ENCODE measurements at places on chromosomes 1 and 21. TPM values are rescaled to one million over a fixed set of nuclear protein-coding genes. Genes with fewer than 3 reads are reported as not detected.

- H3K27ac ChIP-seq, result no peak overlapping the region
- no peak overlapping the region for H3K4me3 ChIP-seq
- no peaks in the 10 kb centered on the region for H3K4me1 ChIP-seq
- no peaks in the 10 kb centered on the region for H3K36me3 ChIP-seq
- DNase-seq, result no peak
Observed at GRCh38 chr21:27837936-27838335, 871.0 kb upstream of the ADAMTS5 start.

DNA sequence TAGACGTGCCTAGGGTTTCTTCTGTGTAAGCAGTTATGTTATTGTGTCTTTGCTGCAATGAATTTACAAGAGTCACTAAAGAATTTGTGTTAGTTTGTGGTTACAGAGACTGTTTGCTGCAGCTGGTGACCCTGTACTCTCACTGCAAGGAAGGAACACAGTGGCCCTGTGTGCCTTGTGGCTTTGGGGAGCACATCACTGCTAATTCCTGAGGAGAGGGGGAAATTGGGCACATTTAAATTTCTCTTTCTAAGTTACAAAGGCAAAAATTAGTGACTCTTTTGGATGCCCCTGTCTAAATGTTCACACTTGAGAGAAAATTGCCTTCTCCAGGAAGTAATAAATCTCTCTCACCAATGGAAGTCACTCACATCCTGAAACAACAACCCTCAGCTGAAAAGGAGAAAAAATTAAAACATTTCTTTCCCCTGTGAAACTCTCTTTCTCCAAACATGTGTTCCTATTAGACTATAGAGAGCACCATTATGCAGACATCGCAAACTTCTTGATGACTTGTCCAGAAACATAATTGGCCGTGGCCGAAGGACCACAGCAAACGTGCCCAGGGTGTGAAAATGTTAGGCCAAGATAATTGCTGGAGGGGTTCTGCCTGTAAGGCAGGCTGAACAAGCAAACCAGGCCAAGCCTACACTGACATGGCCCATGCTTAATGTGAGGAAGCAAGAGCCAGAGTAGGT lies 32.3 kb upstream of the SPAG17 start:
- H3K4me1 ChIP-seq, result no peaks in the 10 kb centered on the region
- no peaks in the 10 kb centered on the region for H3K27me3 ChIP-seq
- H3K4me3 ChIP-seq, result no peak overlapping the region

DNA sequence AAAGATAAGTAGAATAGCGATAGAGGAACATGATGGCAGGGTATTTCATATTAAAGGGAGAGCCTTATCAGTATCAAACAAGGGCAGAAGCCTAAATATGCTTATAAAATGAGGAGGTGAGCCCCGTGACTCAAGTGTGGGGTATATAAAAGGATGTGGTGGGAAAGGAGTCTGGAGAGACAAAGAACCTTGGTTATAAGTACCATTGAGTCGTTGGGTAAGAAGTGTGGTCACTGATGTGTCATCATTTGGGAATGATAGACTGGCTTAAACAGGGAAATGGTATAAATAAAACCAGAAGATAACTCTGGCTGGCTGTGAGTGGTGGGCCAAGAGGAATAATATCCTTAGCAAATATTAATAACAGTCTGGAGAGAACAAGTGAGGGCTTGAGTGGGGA lies 10.9 kb upstream of the CD5L start:
- no peaks in the 10 kb centered on the region for H3K27me3 ChIP-seq
- no peak overlapping the region for H3K27ac ChIP-seq
- DNase-seq, result no peak
- no peaks in the 10 kb centered on the region for H3K4me1 ChIP-seq

- no peaks in the 10 kb centered on the region for H3K4me1 ChIP-seq
- H3K36me3 ChIP-seq, result no peaks in the 10 kb centered on the region
- no peak overlapping the region for H3K27ac ChIP-seq
- no peak for DNase-seq
- no peak overlapping the region for H3K4me3 ChIP-seq
Observed at GRCh38 chr1:155514582-155515187, 47.9 kb downstream of the ASH1L start.

DNA sequence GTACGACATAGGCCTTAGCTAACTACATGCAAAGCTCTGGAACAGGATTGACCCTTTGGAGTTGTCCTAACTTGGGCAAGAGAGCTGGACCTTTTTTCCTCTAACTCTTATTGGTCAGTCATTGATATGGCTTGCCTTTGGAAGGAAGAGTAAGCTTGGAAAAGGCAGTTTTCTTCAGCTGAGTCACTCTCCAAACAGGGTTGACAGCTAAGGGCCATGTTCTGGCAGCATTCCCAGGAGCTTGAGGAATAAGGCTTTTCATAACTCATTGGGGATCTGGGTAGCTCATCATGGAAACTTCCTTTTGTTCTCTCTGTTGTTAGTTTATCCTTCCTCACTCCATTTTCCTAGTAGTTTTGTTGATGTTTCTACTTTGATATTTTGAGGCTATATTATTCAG lies 14.5 kb upstream of the ERRFI1 start:
- H3K4me3 ChIP-seq, result no peak overlapping the region
- H3K27me3 ChIP-seq, result no peaks in the 10 kb centered on the region
- H3K4me1 ChIP-seq, result no peaks in the 10 kb centered on the region
- no peak overlapping the region for H3K27ac ChIP-seq

DNA sequence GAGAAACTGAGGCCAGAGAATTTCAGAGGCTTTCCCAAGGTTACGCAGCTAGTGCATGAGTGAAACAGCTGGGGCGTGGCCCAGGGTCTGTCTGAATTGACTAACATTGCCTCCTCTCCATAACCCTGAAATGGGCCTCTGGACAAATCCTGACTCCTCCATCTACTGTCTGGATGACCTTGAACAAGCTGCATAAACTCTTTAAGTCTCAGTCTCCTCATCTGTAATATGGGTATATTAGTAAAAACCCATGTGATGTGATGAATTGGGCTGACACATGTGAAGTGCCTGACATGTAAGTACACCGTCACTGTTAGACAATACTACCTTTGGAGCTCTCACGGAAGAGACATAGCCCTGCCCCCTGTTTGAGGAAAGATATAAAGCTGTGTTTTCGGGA lies 12.3 kb upstream of the FGR start:
- H3K36me3 ChIP-seq, result no peaks in the 10 kb centered on the region
- no peak overlapping the region for H3K4me3 ChIP-seq
- peaks cover 10% of the 10 kb centered on the region for H3K4me1 ChIP-seq
- no peak for DNase-seq

DNA sequence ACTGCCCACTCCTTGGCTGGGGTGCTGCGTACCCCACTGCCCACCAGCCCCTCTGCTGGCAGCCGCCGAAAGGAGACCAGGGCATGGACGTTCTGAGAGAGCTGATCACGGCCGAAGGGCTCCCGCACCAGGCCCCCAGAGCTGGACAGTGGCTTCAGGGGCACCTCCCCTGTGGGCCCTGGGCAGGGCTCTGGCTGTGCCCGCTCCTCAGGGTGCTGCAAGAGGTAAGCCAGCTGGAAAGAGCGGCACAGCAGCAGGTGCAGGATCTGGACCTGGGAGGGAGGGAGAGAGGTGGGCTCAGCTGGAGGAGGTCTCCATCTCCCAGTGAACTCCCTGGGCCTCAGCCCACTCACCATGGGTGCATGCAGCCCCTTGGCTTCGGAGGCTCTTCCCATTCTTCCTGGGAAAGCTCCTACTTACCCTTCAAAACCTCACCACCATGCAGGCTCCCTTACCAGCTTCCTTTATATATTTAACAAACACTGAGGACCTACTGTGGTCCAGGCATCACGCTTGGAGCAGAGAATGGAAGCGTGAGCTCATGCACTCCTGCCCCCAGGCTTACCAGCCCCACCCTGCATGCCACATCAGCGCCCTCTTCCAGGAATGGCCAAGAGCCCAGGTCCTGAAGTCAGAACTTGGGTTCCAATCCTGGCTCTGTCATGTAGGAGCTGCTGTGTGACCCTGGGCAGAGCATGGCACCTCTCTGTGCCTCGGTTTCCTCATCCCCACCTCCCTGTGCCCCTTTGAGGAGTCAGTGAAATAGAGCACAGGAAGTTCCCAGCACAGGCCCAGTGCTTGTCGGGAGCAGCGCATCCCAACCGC lies 6.8 kb upstream of the KIF17 start:
- no peak overlapping the region for H3K27ac ChIP-seq
- no peaks in the 10 kb centered on the region for H3K36me3 ChIP-seq
- DNase-seq, result peak; percentile 7
- H3K4me3 ChIP-seq, result no peak overlapping the region

SEMA4A gene
- 4.6 TPM for total RNA-seq

FLG2 gene
- not detected for total RNA-seq
